G401 (cell line): ENCODE measurements at places on chromosomes 2 and 18. TPM values are rescaled to one million over a fixed set of nuclear protein-coding genes. Genes with fewer than 3 reads are reported as not detected.
A peak's percentile ranks its signal among the peaks of the same experiment; 100 is the strongest.

DNA sequence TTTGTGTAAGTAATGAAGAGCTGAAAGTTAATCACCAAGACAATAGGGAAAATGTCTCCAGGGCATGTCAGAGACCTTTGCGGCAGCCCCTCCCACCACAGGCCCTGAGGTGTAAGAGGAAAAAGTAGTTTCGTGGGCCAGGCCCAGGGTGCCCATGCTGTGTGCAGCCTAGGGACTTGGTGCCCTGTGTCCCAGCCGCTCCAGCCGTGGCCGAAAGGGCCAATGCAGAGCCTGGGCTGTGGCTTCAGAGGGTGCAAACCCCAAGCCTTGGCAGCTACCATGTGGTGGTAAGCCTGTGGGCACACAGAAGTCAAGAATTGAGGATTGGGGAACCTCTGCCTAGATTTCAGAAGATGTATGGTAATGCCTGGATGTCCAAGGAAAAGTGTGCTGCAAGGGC is 52.5 kb downstream of the CENPO start:
- no peak for DNase-seq

- peak; percentile 97 for DNase-seq
These were observed 220.9 kb upstream of the REV1 start for GRCh38 chr2:99710721-99711120.

- DNase-seq, result no peak
These were observed 64.0 kb downstream of the SPIRE1 start for GRCh38 chr18:12593866-12594265.

GRCh38 chr18:44170208-44170880 is 510.3 kb upstream of the SETBP1 start:
- no peak for DNase-seq

DNA sequence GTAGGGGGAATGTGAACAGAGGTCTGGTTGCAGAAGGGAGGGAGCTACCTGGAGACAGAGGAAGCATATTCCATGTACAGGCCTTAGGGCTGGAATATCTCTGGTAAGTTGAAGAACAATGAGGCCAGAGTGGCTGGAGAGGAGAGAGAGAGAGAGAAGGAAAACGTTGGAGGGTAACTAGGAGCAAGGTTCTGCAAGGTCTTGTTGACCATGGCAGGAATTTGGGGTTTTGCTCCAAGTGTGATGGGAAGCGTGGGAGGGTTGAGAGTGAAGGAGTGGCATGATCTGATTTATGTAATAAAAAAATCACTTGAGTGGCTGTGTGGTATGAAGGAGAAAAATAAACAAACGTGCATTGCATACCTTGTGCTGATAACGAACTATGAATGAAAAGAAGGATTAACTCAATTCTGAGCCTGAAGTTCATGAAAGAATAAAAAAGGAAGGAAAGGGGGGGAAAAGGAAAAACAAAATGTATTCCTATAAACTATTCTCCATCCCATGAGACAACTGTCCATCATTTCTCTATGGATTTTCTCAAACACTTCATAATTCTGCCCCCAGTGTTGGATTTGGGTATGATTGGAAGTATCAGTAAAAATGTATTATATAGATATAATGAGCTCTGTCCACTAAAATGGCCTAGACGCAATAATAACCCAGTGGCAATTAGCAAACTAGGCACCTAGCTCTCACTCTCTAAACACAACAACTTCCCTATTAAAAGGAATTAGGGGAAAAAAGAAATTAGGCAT is 59.7 kb upstream of the PMAIP1 start:
- no peak for DNase-seq

DNA sequence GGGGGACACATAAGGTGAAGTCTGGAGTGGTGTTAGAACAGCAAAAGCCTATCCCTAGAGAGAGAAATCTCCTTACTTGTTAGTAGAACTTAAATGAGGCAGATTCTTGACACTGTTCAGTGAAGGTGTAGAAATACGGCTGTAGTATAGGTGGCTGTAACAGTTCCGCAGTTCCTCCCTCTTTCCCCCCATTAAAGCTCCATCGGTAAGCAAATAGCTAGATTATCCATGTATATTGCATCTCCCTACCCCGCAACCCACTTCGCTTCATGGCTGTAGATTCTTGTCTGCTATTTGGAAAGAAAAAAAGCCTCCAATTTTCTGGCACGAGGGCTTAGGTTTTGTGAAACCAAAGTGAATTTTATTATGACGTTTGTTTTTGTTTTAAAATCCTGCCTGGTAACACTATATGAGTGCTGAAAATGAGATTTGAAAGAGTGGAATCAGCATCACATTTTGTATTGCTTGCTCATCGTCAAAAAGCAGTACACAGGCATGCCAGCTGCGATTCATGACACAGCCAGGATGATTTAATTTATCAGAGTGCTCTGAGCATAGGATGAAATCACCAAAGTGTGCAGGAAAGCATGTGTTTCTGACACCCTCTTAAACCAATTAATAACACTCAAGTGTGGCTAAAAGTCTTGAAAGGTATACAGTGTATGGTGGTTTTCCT is 1.4 kb downstream of the FAM171B start:
- peak; percentile 77 for DNase-seq

Gene TRPM8
- total RNA-seq, result not detected in 2 replicates
